ENCODE measurements at places on chromosomes 4 and X. TPM values are rescaled to one million over a fixed set of nuclear protein-coding genes. Genes with fewer than 3 reads are reported as not detected.

SHROOM4 gene
- 4.6 TPM for polyA plus RNA-seq

SPRY1 gene
- 19.7 TPM for polyA plus RNA-seq

MAGEC3 gene
- not detected for polyA plus RNA-seq

ASB12 gene
- not detected for polyA plus RNA-seq

THAP6 gene
- 1.9 TPM for polyA plus RNA-seq

SYTL5 gene
- polyA plus RNA-seq, result 5.5 TPM

SHISA3 gene
- polyA plus RNA-seq, result 0.37 TPM

CENPE gene
- polyA plus RNA-seq, result 0.19 TPM

GRXCR1 gene
- polyA plus RNA-seq, result not detected

DNA sequence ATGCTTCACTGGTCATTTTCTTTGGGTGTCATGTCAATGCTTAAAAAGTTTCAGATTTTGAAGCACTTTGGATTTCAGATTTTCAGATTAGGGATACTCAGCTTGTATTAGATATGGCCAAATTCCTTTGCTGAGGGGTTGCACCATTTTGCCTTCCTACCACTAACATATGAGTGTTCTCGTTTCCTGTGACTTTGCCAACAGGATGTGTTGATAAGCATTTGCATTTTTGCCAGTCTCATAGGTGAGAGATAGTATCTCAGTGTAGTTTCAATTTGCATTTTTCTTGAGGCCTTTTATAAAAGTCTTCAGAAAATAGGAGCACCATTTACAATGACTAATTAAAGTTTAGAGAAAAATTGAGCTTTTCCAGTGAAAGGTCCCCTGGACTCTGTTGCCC is 71.6 kb upstream of the CLCN4 start:
- DNase-seq, result no peak

DNA sequence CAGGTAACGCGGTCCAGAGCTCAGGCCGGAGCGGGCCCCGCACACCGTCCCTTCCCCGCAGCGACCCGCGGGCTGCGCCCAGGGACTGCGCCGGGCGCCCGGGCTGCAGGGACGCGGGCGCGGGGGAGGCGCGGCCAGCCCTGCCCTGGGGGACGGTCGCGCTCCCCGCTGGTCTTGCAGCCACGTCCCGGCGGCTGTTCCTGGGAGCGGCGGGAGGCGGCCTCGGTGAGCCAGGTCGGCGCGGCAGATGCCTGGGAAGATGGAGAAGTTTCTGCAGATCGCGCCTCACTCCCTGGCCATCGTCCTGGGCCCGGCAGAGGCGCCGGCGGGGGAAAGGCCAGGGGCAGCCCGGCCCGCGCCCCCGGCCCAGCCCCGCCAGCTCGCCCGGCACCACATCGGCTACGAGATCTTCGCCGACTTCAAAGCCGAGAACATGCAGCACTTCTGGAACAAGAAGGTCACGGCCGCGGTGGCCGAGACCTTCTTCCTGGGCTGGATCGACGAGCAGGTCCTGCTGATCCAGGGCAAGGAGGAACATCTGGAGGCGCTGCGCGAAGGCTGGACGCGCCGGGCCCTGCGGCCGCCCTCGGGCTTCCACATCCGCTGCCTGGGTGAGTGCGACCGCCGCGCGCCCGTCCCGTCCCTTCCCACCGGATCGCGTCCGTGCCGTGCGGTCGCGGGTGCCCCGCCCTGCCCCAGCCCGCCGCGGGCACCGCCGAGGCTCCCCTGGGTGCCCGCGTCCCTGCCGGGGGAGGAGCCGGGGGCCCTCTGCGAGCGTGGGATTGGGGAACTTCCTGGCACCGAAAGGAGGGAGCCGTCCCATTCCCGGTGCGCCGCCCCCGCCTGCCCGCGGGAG is 107.4 kb upstream of the STOX2 start:
- peak; percentile 34 for DNase-seq

GRCh38 chr4:5976921-5977320 is 41.3 kb downstream of the C4orf50 start:
- DNase-seq, result no peak

DNA sequence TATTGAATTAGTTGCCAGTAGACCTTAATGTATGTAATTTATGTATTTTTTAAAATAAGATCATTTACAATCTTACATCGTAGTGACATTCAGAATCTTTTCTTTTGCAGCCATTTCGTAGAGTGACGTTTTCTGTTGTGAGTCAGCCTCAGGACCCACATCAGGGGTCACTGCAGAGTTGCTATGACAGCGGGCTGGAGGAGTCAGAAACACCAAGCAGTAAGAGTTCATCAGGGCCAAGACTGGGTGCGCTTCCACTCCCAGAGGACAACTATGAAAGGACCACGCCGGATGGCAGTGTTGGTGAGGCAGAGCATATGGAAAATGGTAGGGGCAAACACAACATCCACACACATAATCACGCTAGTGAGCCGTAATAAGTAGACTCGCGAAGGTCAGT is 199.9 kb downstream of the PCDH7 start:
- no peak for DNase-seq

DNA sequence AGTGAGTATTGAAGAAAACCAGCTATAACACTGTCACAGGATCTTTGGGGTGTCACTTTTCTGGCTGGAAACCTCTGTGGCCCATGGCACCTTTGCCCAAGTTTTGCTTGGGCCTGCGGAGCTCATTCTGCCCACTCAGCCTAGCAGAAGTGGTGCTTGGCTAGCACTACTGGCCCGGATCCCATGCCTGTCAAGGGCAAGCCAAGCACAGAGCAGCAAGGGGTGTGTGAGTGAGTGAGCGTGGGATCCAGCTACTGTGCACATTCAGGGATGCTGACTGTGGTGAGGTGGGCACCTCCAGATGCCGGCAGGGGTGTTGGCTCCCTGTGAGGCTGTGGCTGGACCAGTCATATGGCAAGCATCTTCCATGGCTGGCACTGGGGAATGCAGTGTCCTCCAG is 55.4 kb upstream of the RASGEF1B start:
- no peak for DNase-seq

- no peak for DNase-seq
These were observed 36.1 kb upstream of the IRF2 start for GRCh38 chr4:184510401-184510800.

GRCh38 chr4:100063355-100063754 is 113.3 kb upstream of the H2AZ1 start:
- DNase-seq, result no peak

DNA sequence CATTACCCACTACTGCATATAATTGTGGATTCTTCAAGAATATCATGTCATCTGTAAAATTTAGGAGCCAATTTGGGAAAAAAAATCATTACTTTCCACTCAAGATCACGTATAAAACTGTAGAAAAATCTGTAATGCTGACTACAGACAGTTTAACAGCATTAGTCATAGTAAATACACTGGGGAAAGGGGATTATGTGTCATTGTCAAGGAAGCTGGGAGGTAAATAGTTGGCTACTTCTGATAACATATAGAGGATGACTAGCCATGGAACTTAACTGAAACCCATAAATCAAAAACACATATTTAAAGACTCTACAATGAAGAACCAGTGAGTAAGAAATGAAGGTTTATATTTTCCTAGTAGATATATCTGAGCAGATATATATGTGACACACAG is 1666.4 kb upstream of the IGFBP7 start:
- no peak for DNase-seq

- DNase-seq, result no peak
These were observed 67.5 kb downstream of the ABCG2 start for GRCh38 chr4:88090898-88091297.

DNA sequence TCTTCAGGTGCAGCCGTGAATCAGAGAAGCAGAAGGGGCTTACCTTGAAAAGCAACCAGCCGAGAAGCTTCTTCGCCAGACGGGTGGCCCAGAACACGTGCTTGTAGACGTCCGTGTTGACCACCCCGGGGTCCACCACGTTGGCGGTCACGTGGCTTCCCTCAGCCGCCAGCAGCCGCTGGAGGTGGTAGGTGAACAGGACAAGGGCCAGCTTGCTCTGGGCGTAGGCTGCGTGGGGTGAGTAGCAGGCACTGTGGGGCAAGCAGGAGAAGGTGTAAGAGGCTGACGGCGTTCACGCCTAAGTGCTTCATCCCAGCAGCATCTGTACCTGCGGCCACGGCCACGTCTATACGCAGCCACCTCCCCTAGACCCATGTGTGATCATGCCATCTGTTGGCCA is 257.8 kb downstream of the DHRSX start:
- DNase-seq, result no peak

- DNase-seq, result peak; percentile 87
These were observed 264.3 kb downstream of the NPFFR2 start for GRCh38 chr4:72295966-72296557.

- DNase-seq, result peak; percentile 78
These were observed 26.9 kb downstream of the ASB9 start for GRCh38 chrX:15242899-15243555.

- DNase-seq, result no peak
These were observed 239.9 kb upstream of the NDST4 start for GRCh38 chr4:115353370-115353769.

DNA sequence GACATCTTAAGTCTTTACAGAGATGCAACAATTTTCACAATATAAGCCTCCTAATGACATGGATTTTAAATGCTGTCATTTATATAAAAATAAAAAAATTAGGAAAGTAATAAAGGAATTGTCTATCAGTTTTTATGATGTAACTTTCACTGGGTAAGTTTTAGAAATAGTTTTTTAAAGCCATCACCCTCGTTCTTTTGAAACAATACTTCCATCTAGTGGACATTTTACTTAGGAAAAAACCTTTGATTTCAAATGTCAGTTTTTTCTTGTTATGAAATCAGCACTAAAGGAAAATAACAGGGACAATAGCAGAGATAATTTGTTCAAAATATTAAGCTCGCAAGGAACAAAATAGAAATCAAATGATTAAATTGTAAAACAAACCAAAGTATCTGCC is 24.3 kb upstream of the NDNF start:
- DNase-seq, result peak; percentile 75

DNA sequence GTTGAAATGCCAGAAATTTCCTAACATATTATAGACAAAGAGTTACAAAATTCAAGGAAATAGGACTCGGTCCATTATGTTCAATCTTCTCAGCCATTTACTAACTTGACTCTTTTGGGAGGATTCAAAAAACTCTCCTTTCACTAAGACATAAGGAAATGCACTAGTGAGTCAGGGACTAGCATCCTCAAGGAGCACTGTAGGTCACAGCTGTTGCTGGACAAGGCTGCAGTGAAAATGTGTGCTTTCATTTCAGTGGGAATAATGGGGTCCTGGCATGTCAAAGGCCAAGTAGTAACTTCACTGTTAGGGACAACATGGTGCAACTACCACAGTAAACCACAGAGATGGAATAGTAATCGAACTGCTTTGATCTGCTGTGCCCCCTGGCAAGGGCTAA is 56.9 kb upstream of the ABCG2 start:
- no peak for DNase-seq

DNA sequence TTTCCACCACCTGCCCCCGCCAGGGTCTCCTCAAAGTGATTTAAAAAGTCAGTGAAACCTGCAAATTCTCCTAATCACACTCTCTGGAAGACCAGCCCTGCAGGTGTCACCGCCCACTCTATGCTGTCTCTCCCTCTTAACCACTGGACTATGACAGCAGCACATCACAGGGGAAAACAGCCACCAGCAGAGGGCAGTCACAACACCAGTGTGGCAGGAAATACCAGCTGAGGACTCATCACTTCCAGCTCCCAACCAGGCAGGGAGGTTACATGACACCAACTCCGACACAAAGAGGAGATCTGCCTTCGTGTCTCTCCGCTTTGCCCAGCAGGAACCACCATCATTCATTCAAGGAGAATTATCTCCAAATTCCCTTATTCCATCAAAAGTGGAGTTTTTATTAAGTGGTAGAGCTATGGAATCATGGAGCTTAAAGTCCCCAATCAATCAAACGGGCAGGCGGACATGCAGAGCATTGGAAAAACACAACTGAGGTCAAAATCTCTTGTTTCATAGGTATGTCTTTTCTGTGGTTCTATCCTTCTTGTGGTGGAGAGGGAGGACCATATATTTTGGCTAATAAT is 91.3 kb downstream of the NSUN7 start:
- no peak for DNase-seq

DNA sequence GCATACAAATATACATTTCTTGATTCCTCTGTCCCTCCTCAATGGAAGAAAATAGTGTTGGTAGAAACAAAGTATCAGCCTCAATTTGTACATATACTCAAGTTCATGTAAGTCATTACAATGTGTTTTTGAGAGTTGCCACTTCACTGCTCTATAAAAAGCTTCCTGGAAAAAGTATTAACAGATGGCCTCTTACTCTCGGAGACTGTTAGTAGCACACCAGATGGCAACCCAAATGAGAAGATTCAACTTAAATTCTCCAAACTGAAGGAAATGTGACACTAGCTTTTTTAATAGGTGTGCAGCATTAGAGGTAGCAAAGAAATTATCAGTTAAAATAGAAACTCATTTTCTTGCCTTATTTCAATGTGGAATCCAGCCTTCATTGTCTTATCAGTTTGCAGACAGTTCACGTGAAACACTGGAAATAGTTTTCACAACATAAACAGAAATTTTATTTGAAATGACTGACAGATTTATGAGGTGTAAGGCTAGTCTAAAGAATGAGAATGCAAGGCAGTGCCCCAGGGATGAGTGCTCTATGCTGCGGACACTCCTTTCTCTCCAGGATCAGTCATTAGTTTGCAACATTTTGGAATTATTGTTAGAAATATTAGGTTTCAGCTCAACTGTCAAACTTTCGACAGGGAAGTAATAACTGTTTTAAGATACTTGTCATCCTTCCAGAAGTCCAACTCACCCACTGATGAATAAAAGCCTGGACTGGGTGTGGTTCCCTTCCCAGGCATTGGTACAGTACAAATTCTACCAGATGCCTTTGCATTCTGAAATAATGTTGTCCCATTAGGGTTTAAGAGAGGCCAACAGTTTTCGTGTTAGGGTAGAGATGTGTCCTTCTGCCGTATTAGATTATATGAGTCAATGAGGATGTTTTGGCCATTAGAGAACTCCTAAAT is 50.9 kb downstream of the IDS start:
- DNase-seq, result peak; percentile 92

DNA sequence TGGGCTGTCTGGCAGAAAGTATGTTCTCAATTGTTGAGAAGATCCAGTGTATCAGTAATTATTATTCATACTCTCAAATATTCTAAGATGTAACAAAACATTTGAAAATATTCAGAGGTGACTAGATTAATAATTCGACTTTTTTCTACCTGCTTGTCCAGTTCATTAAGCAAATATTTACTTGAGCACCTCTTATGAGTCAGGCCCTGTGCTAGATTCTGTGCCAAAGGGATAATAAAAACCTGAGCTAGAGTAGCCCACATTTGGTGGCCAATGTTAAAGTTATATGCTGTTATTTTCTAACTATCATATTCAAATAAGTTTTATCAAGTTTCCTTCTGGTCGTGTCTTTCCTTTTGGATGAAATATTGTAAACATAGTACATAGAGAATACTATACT is 58.5 kb downstream of the ARHGAP10 start:
- no peak for DNase-seq

DNA sequence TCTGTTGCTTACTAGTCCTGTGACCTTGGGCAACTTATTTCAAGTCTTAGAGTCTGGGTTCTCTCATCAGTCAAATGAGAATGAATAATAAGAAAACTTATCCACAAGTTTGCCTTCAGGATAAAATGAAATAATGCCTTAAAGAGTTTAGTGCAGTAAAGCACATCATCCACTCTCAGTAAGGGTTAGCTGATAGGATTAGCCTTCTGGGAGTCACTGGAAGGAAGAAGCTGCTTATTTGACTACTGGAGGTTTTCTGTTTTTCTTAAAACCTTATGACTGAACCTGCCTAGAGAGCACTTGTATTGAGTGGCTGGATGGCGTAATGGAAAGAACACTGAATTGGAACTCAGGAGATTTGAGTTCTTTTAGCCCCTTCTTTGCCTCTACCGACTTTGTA is 1.8 kb downstream of the RNF128 start:
- no peak for DNase-seq

All from brain (organoid and tissue), 16 donors.